ENCODE measurements at places on chromosomes 1 and 21.

- no peak overlapping the region for H3K4me3 ChIP-seq
- H3K36me3 ChIP-seq: no peaks in the 10 kb centered on the region
- H3K27ac ChIP-seq: no peak overlapping the region
- H3K27me3 ChIP-seq: peaks cover 3% of the 10 kb centered on the region
- no peak for DNase-seq
These were observed 353.7 kb upstream of the GREM2 start for GRCh38 chr1:240965581-240966091.

DNA sequence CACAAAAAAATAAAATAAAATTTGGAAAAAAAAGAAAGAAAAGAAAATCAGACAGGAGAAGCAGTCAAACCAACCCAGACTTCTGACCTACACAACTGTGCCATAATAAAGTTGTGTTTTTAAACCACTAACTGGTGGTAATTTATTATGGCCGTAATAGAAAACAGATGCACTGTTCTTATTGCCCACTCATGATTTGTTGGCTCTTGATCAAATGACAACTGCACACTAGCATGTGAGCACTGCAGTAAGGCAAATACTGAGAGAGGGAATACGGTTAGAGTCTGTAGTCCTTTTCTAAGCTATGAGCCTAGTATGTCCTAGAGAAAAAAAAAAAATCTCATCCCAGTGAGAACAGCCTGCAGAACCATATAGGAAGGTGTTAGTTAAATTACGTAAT is 61.2 kb upstream of the TNR start:
- DNase-seq: no peak
- no peak overlapping the region for H3K4me3 ChIP-seq
- H3K4me1 ChIP-seq: peaks cover 3% of the 10 kb centered on the region
- no peaks in the 10 kb centered on the region for H3K36me3 ChIP-seq

DNA sequence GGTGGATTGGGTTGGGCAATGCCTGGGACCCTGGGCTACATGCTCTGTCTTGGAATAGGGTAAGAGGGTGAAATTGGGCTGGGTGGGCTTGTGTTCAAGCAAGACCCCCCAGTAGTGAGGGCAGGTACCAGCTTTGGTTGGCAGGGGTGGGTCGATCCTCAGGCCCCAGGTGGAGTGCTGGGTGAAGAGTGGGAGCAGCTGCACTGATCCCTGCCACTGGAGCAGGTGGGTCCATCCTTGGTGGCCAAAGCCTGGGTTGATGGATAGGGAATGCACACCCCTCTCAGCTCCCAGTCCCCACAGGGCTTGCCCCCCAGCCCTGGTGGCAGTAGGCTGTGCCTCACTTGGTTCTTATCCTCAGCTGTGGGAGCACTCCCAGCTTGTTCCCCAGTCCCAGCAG is 135.2 kb downstream of the PCBP3 start:
- no peak for DNase-seq
- H3K27ac ChIP-seq: no peak overlapping the region
- H3K4me1 ChIP-seq: peaks cover 4% of the 10 kb centered on the region
- peaks cover 3% of the 10 kb centered on the region for H3K27me3 ChIP-seq
- no peak overlapping the region for H3K4me3 ChIP-seq
- H3K36me3 ChIP-seq: no peaks in the 10 kb centered on the region

DNA sequence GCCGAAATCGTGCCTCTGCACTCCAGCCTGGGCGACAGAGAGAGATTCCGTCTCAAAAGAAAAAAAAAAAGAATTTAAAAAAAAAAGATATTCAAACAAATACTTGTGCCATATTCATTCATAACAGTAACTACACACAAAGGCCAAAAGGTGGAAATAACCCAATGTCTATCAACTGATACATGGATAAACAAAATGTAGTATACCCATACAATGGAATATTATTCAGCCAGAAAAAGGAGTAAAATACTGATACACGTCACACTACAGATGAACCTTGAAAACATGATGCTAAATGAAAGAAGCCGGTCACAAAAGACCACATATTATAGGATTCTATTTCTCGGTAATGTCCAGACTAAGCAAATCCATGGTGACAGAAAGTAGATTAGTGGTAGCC is 109.4 kb upstream of the SOD1 start:
- no peak overlapping the region for H3K27ac ChIP-seq
- H3K27me3 ChIP-seq: peaks cover 5% of the 10 kb centered on the region
- peaks cover 26% of the 10 kb centered on the region for H3K4me1 ChIP-seq

GRCh38 chr1:219710529-219711194 is 97.8 kb upstream of the ZC3H11B start:
- H3K4me3 ChIP-seq: no peak overlapping the region
- H3K36me3 ChIP-seq: no peaks in the 10 kb centered on the region
- peaks cover 10% of the 10 kb centered on the region for H3K4me1 ChIP-seq
- no peak overlapping the region for H3K27ac ChIP-seq

DNA sequence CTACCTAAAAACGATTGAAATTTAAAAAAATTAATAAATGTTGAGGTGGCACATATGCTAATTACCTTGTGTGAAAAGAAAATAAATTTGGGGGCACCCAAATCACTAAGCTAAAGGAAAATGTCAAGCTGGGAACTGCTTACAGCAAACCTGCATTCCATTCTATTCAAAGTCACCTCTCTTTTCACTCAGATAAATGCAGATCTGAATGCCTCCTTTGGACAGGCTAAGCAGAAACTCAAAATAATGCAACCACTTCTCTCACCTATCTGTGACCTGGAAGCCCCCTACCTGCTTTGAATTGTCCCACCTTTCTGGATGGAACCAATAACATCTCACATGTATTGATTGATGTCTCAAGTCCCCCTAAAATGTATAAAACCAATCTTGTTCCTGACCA is 628.7 kb downstream of the AMY1C start:
- H3K27ac ChIP-seq: no peak overlapping the region
- H3K4me3 ChIP-seq: no peak overlapping the region
- H3K36me3 ChIP-seq: no peaks in the 10 kb centered on the region
- no peak for DNase-seq
- H3K4me1 ChIP-seq: no peaks in the 10 kb centered on the region
- no peaks in the 10 kb centered on the region for H3K27me3 ChIP-seq

- no peaks in the 10 kb centered on the region for H3K27me3 ChIP-seq
- no peak for DNase-seq
- H3K36me3 ChIP-seq: no peaks in the 10 kb centered on the region
- no peak overlapping the region for H3K27ac ChIP-seq
- no peaks in the 10 kb centered on the region for H3K4me1 ChIP-seq
These were observed 42.4 kb downstream of the TNFSF4 start for GRCh38 chr1:173164686-173165085.

- peaks cover 3% of the 10 kb centered on the region for H3K4me1 ChIP-seq
- H3K36me3 ChIP-seq: no peaks in the 10 kb centered on the region
- H3K27me3 ChIP-seq: peaks cover 26% of the 10 kb centered on the region
- H3K27ac ChIP-seq: no peak overlapping the region
- DNase-seq: no peak
These were observed 23.6 kb downstream of the ZBTB18 start for GRCh38 chr1:244074559-244075171.

DNA sequence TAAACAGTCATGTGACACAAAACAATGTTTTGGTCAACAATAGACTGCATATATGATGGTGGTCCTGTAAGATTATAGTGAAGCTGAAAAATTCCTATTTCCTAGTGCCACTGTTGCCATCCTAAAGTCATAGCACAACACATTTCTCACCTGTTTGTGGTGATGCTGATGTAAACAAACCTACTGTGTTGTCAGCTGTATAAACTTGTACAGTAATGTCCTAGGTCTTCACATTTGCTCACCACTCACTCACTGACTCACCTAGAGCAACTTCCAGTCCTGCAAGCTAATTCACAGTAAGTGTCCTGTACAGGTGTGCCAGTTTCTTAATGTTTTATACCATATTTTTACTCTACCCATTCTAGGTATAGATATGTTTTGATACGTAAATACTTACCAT is 326.1 kb upstream of the USP24 start:
- no peak overlapping the region for H3K4me3 ChIP-seq
- no peak overlapping the region for H3K27ac ChIP-seq
- DNase-seq: no peak
- H3K4me1 ChIP-seq: peaks cover 5% of the 10 kb centered on the region
- no peaks in the 10 kb centered on the region for H3K27me3 ChIP-seq
- H3K36me3 ChIP-seq: no peaks in the 10 kb centered on the region

- no peak overlapping the region for H3K27ac ChIP-seq
- no peak overlapping the region for H3K4me3 ChIP-seq
- no peaks in the 10 kb centered on the region for H3K4me1 ChIP-seq
- H3K36me3 ChIP-seq: no peaks in the 10 kb centered on the region
- no peaks in the 10 kb centered on the region for H3K27me3 ChIP-seq
These were observed 8.1 kb downstream of the GBP7 start for GRCh38 chr1:89167590-89168230.

DNA sequence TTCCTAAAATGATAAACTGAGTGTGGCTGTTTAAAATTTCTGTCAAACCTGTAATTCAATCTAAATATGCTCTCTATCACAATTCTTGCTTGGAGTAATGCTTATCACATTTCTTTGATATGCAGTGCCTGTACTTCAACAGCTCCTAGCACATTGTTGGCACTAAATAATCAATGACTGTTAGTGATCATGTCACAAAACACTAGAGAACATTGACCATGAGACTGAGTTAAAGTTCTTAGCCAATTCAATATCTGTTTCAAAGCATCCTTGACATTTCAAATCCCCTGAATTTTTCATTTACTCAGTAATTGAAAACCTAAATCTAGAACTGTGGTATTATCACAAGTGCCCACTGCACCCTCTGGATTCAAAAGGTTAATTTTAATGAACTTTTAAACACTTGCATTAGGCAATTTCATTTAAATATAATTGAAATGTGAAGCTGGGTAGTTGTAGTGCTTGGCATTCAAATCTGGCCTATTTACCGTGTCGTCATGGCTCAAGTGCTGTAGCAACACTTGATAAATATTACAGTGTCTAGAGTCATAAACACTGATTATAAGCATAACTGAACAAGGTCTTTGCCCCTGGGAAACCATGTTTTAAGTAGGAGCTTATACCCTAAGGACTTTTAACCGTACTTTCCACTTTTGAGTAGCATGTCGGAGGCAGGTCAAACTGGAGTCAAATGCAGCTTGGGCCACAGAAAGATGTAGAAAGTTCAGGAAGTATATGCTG is 143.6 kb downstream of the LRRC7 start:
- H3K4me3 ChIP-seq: no peak overlapping the region
- no peaks in the 10 kb centered on the region for H3K4me1 ChIP-seq
- peaks cover 17% of the 10 kb centered on the region for H3K27me3 ChIP-seq
- no peak overlapping the region for H3K27ac ChIP-seq
- H3K36me3 ChIP-seq: no peaks in the 10 kb centered on the region

DNA sequence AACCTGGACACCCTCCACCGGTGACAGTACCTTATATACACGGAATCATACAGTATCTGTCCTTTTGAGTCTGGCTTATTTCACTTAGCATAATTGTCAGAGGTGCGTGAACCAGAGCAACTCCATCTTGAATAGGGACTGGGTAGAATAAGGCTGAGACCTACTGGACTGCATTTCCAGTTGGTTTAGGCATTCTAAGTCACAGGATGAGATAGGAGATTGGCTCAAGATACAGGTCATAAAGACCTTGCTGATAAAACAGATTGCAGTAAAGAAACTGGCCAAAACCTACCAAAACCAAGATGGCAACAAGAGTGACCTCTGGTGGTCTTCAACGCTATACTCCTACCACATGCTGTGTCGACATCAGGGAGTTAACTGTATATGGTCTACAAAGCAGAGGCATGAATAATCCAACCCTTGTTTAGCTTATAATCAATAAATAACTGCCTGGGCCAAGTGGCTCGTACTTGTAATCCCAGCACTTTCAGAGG is 1.4 kb upstream of the FDPS start:
- H3K27me3 ChIP-seq: no peaks in the 10 kb centered on the region
- H3K36me3 ChIP-seq: peaks cover 10% of the 10 kb centered on the region

DNA sequence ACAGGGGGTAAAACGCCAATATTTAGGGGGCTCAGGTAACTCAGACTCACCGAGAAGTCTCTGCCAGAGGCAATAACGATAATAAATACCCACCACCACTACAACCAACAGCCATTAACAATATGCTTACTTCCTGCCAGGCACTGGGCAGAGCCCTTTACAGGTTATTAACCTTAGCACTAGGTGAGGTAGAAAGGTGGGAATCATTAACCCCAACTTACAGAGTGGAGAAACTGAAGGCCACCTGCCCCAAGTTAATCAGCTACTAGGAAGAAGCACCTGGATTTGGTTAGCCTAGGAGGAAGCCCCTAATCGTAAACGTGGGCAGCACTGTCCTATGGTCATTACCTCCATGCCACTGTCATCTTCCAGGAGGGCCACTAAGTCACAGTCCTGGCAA is 110.0 kb downstream of the UBR4 start:
- H3K36me3 ChIP-seq: peaks cover 14% of the 10 kb centered on the region
- H3K27ac ChIP-seq: no peak overlapping the region
- H3K27me3 ChIP-seq: no peaks in the 10 kb centered on the region
- DNase-seq: no peak
- H3K4me1 ChIP-seq: no peaks in the 10 kb centered on the region
- no peak overlapping the region for H3K4me3 ChIP-seq

- H3K27ac ChIP-seq: no peak overlapping the region
- H3K36me3 ChIP-seq: peaks cover 4% of the 10 kb centered on the region
- no peak overlapping the region for H3K4me3 ChIP-seq
- no peak for DNase-seq
- no peaks in the 10 kb centered on the region for H3K27me3 ChIP-seq
These were observed 722 bp downstream of the TUT4 start for GRCh38 chr1:52552236-52552504.

GRCh38 chr1:18161690-18162089 is 54.1 kb downstream of the IGSF21 start:
- H3K4me1 ChIP-seq: peaks cover 6% of the 10 kb centered on the region
- peaks cover 34% of the 10 kb centered on the region for H3K27me3 ChIP-seq
- no peak overlapping the region for H3K27ac ChIP-seq
- DNase-seq: no peak

- H3K36me3 ChIP-seq: no peaks in the 10 kb centered on the region
- no peak overlapping the region for H3K27ac ChIP-seq
- DNase-seq: no peak
- peaks cover 5% of the 10 kb centered on the region for H3K4me1 ChIP-seq
These were observed 366.9 kb downstream of the TGFB2 start for GRCh38 chr1:218711884-218712674.

DNA sequence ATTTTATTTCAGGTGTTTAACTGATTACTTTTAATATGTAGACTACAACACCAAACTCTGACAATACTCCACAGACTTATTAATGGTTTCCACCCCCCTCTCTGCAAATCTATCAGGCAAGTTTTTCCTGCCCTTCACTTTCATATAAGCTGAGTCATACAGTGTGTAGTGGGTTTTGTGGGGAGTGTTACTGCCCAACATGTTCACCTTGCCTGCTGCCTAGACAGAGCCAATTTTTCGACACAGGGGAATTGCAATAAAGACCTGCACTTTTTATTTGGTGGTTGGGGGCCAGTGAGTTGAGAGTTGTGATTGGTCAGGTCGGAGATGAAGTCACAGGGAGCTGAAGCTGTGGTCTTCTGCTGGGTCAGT is 119.7 kb downstream of the PPIAL4G start:
- peak overlapping the region; percentile 88 for H3K4me3 ChIP-seq
- peaks cover 18% of the 10 kb centered on the region for H3K4me1 ChIP-seq
- H3K36me3 ChIP-seq: peaks cover 3% of the 10 kb centered on the region
- peak overlapping the region; percentile 91 for H3K27ac ChIP-seq
- DNase-seq: no peak
